ENCODE measurements at places on chromosomes 1 and 21.

- no peak for DNase-seq
Measured at GRCh38 chr1:159030311-159030710, 20.6 kb downstream of the IFI16 start.

DNA sequence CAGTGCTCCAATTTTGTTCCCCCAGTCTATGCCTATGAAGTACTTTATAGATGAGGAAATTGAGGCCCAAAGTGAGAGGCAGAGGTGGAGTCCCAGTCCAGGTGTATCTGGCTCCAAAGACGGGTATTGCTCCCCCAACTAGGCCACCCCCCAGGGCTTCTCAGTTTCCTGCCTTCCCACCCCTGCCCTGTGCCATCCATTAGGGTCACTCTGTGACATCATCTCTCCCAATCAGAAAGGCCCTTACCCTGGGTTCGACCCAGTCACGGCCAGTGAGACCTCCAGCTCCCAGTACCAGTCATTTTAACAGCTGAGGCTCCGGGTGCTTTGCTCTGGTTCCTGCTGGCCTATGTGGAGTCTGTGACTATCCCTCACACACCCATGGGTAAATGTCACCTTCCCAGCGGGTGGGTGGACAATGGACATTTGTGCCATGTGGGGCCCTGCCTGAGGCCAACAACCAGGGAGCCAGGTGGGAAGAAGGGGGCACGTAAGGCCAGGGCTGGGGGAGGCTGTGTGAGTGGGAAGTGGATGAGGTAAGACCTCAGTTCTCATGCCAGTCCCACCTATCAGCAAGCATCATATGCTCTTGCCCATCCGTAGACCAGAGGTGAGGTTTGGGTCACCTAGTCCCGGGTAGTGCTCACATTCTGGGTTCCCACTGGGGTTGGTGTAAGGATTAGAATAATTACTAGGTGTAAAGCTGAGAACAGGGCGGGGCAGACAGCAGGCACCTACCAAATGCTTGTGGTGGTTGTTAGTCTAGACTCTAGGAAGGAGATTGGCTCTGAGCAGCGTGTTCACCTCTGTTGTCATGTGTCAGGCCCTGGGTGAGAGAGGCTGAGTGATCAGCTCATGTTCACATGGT is 685.9 kb downstream of the MATN1 start:
- DNase-seq: no peak

DNA sequence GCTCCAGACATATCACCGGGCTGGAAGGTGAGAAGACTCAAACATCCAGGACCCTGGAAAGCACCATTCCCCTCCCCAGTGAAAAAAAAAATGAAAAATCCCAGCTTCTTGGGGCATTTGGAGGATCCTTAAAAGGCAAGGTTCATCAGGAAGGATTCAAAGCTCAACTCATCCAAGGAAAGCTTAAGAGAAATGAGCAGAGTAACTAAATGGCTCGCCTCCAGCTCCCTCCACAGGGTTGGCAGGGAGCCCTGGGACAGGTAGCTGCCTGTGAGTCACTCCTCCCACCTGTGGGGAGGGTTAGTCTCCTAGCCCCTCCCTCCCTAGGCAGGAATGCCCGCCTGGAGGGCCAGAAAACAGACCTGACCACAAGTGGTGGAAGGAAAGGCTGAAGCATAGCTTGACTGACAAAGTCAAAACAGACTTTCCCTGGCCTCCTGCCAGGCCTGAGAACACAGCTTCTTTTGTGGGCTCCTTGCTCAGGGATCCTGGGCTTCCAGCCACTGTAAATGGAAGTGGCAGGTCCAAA is 712 bp upstream of the LAMB3 start:
- peak; percentile 52 for DNase-seq

DNA sequence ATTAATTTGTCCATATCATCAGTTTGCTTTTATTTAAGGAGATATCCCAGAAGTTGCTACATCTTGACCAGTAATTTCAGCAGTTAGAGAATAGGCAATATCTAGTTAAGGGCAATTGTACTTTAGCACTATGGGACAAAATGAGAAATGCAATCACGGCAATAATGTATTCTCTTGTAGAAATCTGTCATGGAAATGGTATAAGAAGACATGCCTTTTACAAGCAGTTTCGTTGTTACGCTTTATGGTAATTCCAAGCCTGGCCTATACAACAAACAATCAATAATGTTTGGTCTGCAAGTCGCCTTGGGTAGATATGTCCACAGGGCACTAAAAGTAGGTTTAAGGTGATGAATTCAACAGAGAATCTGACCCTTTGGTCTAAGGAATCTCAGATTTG is 1.2 kb upstream of the NOS1AP start:
- no peak for DNase-seq

GRCh38 chr1:164912290-164912689 is 353.3 kb downstream of the PBX1 start:
- DNase-seq: no peak

GRCh38 chr1:27018316-27018715 is 5.7 kb upstream of the TENT5B start:
- DNase-seq: no peak

- DNase-seq: no peak
Measured at GRCh38 chr1:12372761-12373160, 142.9 kb downstream of the VPS13D start.

GRCh38 chr1:234712891-234713305 is 102.9 kb upstream of the IRF2BP2 start:
- no peak for DNase-seq

- DNase-seq: no peak
Measured at GRCh38 chr1:242535986-242536385, 11.5 kb upstream of the PLD5 start.
